Pulmonary artery endothelial cell (primary cell): ENCODE measurements at places on chromosomes 11 and 22.

DNA sequence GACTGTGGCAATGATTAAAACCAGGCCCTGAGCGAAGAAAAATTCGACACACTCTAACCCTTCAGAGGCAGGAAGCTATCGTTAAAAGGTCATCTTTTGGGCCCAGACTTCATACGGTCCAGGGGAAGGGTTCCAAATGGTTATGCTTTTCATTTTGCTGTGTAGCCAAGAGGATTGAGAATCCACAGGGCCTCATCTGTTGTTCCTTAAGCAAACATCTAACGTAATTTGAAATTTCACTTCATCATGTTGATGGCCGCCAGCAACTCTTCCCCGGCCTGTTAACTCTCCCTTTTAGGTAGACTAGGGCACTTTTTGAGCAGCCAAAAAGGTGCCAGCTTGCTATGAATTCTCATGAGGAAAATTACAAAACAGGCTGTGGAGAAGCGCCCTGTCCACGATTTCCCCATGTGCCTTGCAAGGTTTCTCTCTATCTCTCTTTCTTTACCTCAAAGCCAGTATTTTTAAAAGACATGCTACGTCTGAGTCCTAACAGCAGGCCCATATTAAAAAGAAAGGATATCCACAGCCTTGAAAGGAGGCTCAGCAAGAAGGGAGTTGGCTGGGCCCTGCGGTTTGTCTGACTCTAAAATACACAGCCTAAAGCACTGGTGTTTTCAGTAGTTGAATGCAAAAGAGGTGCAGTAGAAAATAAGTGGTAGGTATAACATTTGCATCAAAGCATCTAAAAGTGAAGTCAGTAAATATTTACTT, 356.3 kb upstream of the NARS2 start:
- no peak for DNase-seq

DNA sequence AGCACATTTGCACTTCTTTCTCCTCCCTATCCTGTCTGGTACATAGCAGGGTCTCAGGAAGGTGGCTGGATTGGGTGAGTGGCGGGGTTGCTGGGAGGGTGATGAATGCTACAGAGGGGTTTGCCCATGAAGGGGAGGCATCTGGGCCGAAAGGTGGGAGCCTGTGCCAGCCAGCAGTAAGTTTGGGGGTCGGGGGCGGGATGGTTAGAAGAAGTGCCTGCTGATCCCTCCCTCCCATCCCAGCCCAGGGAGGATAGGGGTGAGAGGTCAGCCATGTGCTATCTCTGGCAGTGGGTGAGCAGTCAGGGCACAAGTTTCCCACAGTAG, 2.8 kb downstream of the CD82 start:
- no peak for DNase-seq

- no peak for DNase-seq
Measured at GRCh38 chr22:46992121-46992731, 229.8 kb downstream of the TBC1D22A start.

- no peak for DNase-seq
Measured at GRCh38 chr22:27397954-27398342, 403.6 kb downstream of the MN1 start.

DNA sequence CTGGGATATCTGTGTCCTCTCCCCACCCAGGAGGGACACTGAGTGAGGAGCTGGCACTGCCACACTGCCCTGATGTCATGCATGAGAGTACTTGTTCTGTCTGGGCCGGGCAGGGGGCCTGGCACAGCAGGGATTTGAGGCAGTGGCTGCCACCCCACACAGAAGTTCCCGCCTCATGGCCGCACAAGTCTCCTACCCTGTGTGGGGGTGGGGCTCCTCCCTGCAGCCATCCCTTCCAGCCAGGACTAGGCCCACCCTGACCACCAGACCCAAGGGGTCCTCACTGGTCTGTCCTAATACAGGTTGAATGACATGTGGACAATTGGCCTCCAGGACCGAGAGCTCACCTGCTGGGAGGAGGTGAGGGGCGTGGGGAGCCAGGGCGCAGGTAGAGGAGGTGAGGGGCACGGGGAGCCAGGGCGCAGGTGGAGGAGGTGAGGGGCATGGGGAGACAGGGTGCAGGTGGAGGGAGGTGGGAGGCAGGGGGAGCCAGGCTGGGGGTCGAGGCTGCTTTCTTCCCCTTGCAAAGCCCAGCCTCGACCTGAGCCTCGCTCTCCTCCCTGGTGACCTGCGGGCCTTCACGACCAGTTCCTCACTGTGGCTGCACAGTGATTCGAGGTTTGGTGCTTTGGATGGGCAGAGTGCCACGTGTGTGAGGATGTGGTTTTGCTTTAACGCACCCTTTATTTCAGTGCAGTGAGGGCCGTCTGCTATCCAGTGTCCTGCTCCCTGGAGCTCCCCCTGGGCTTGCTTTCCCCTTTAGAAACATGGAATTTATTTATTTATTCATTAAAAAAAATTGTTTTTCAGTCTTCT, 7.4 kb downstream of the LZTR1 start:
- no peak for DNase-seq

GRCh38 chr11:113279591-113279990, 34.8 kb upstream of the TTC12 start:
- no peak for DNase-seq

DNA sequence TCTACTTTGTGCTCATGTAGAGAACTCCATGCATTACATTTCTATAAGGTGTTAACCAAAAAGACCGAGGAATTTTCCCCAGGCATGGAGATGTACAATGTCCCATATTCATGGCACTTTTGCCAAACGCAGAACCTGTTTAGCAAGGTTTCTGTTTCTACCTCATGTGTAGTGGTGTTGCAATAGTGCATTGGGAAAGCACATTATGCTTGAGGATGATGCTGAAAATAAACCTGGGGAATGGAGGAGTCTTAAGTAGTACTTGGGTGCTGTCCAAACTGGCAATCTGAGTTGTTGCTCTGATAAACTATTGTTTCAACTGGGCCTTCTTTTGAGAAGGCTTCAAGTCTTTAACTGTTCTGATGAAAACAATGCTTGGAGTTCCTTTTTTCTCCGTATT, 11.5 kb upstream of the MUC15 start:
- DNase-seq: no peak

GRCh38 chr11:9263840-9264315, 1.3 kb downstream of the DENND5A start:
- DNase-seq: no peak

DNA sequence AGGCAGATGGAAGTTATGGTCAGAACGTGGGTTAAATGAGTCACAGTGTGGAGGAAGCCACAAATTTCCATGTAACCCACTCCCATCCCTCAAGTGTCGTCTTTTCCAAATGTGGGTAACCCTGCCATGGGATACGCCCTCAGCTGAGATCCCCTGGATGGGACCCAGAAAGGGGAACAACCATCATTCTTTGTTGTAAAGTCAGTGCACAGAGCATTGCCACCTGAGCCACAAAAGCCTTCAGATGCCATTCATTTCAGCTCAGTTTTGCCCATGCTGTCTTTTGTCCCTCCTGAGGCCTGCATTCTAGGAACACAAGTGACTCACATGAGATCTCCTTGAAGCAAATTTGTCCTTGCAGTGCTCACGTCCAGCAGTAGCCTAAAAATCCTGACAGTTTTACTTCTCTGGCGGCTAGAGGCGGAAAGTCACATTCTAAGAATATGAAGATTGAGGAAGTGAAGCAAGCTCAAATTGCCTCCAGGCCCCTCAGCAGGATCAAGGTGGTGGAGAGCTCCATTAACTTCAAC, 30.6 kb downstream of the MMP13 start:
- no peak for DNase-seq

- DNase-seq: no peak
Measured at GRCh38 chr22:44270556-44270880, 42.2 kb downstream of the SHISAL1 start.

- no peak for DNase-seq
Measured at GRCh38 chr11:34355726-34356125, 2.1 kb downstream of the ABTB2 start.

- no peak for DNase-seq
Measured at GRCh38 chr11:41947392-41947791, 487.9 kb upstream of the LRRC4C start.

DNA sequence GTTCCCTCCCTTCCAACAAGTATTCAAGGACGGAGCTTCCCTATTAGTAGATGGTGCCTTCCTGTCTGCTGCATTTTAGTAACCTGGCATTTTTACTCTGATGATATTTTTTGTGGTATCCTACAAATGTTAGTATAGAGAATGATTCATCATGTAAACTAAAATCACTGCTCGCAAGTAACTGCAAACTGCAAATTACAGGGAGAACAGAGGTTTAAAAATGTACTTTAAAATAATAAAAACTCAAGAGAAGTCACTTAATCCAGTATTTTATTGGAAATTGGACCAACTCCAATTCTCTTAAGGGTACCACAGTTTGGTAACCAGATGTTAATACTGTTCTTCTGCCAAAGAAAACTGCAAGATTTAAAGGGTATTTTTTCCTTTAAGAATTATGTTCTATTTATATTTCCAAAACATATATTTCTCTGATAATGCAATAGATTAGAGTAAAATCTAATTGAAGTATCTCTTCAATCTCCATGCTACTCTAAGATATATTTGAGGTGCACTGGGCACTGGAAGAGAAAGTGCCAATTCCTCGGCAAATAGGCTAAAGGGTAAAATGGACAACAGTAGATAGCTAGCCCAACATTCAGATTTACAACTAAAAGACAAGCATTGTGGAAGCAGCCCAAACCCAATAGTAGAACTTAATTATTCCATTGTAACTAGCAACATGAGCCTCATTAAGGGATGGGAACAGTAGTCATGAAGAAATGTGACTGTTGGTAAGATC, 298.0 kb downstream of the TTC28 start:
- no peak for DNase-seq

DNA sequence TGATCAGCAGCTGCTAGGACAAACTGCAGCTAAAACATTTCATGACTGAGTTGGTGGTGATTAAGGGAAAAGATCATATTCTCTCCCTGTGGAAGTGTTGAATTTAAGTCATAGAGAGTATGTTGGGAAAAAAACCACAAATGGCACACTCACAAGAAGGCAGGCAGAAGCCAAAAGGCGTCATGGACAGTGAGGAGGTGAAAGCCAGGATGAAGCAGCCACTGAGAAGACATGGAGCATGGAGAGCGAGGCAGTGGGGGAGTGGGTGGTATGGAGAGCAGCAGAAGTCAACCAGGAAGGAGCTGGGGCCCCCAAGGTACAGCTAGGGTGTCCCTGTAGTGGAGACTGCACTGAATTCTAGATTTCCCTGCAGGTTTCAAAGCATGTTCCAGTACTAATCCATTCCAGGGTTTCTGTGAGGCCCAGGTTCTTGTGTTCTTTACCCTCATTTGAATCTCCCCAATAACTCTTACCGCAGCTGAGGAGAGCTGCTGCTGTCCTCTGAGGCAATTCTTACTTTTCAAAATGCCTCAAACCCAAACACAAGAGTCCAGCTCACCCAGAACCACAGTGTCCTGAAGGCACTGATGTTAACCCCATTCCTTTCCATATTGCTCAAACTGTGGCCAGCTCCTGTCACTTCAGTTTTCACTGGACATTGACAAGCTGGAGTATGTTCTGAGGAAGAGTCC, 191.8 kb upstream of the E2F8 start:
- DNase-seq: no peak

DNA sequence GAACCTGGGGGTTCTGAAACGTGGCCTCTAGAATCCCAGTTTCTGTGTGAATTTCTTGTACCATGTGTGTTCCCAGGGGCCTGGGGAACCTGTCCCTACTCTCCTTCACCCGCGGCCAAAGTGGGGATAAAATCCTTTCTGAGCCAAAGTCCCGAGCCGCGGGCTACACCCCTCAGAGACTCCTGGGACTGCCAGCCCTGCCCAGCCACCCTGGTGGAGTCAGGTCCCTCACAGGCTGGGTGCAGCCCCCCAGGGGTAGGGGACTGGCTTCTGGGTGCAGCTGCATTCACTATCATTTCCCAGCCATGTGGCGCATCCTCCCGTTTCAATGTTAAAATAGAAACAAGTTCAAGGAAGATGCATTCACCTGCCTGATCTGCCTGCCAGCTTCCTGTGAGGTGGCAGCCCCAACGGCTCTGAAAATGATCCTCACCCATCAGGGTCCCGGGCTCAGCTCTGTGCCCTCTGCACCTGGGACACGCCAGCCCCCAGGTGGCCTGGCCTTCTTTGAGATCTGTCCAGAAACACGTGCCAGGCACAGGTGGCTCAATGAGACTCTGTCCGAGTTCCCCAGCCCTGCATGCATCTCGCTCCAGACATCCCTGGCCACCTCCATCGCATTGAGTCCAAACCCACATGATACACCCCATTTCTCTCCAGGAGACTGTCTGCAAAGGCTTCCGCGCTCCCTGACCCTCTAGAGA, 338.8 kb downstream of the CTTN start:
- no peak for DNase-seq

DNA sequence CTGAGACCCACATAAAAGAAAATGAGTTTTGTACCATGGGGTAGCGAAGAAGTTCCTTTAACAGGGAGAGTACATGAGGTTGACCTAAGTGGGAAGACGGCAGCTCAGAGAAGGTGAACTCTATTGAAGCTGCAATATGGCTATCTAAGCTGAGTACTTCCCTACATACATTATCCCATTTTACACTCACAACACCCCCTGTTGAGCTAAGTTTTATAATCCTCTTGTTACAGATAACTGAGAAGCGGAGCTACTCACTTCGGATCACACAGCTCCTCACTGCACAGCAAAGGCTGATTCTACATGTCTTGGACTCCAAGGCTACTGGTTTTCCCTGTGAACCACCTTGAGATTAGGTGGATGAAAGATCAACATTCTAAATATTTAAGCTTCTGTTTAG, 8.2 kb upstream of the PIWIL4 start:
- no peak for DNase-seq

GRCh38 chr22:22960307-22960706, 72.7 kb downstream of the IGLL5 start:
- DNase-seq: no peak

DNA sequence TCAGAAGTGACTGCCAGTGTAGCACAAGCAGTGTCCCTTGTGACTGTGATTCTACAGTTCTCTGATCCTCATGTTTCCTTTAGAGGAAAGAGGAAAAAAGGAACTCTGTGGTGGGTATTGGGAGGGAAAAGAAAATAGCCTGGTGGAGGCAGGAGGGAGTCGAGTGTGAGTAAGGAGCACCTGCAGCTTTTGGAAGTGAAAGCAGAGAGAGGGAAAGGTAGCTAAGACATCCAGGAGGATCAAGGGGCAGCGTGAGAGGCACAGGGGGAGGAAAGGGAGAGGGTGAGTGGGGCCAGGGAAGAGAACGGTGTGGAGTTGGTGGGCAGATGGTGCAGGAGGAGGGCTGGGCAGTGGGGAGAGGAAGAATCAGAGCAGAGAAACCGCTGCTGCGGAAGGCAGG, 12.4 kb downstream of the TMA7B start:
- DNase-seq: no peak

- no peak for DNase-seq
Measured at GRCh38 chr22:32327596-32328171, 30.0 kb upstream of the RFPL3 start.
